NCI-H2107 (cell line): ENCODE measurements at places on chromosomes 3 and 15.

- DNase-seq: no peak
Observed at GRCh38 chr15:25407950-25408349, 30.9 kb downstream of the UBE3A start.

DNA sequence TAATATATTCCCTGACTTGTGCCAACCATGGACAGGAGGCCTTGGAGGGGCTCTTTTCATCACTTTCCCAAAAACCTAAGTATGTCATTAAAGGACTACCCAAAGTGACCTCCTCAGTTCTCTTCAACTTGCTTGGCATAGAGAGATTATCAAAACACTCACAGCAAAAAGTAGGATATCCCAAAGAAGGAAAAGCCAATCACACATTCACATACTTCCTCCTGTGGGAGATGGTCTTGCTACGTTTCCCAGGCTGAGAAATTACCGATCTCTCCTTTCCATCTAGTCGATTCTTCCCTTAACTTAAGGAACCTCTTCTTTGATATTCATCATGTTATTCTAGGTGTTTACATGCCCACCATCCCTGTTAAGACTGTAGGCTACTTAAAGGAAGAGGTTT, 9.1 kb downstream of the DPPA4 start:
- no peak for DNase-seq

DNA sequence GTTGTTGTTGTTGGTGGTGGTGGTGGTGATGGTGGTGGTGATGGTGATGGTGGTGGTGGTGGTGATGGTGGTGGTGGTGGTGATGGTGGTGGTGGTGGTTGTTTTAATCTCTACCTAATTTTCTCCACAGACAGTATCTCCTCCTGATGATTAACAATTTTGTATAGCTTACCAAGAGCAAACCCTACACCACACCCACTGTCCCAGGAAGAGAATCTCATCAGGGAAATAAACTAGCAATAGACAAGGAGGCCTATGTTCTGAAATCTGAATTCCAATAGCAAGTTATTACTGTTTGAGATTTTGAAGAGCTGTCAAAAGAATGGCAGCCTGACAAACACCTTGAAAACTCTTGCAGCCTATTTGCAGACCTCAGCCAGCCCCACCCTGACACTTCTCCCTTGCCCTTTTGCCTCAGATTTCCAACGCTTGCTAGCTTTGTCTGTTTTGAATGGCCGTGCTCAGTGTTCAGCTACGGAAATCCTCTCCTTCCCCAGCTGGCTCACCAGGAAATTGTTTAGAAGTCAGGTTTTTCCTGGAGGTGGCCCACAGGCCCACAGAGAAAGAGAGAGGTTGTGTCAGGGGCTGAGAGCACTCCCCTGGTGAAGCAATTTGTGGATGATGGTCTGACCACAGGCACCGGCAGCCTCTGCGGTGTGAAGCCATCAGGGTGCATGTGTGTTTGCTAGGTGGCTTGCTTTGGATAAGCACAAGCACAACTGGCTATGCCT, 101.6 kb downstream of the MAGI1 start:
- DNase-seq: no peak

GRCh38 chr3:36196058-36196457, 184.2 kb upstream of the STAC start:
- DNase-seq: no peak

DNA sequence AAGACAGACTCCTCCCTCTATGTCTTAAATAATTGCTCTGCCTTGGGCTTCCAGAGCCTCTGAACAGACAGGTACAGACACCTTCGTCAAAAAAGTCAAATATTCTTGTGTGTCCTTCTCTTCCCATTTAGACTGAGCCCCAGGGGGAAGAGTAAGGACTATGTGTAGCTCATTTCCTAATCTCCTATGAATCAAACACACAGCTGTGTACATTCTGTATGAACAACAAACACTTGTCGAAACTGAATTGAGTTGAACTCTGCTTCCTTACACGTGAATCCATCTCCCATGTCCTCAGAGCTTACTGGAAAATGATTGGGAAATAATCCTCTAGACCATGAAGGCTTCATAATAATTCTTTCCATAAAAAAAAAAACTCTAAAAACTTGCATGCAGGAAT, 80.8 kb downstream of the MOBP start:
- no peak for DNase-seq
